Left kidney (tissue), 8 donors: ENCODE measurements at places on chromosomes 16 and 17.

- no peak for DNase-seq
Measured at GRCh38 chr16:83443972-83444371, 363.8 kb upstream of the HSBP1 start.

GRCh38 chr17:75645889-75646637, 12.8 kb downstream of the SMIM5 start:
- DNase-seq, result peak; percentile 70

DNA sequence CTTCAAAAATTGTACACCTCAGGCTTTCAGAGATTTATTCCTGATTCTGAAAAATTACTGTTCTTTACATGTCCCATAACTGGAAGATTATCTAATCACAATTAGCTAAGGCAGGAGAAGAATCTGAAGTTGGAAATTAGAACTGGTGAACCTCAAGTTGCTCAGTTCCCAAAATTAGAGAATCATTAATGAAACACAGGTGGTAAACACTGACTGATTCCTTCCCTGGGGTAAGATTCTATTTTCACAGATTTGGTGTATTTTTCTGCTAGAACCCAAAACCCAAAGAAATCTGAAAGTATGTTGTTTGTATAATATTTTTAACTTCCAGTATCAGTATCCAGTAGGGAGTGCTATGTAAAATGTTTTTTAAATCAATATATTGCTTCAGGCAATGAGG, 25.7 kb downstream of the PHKB start:
- DNase-seq, result no peak

DNA sequence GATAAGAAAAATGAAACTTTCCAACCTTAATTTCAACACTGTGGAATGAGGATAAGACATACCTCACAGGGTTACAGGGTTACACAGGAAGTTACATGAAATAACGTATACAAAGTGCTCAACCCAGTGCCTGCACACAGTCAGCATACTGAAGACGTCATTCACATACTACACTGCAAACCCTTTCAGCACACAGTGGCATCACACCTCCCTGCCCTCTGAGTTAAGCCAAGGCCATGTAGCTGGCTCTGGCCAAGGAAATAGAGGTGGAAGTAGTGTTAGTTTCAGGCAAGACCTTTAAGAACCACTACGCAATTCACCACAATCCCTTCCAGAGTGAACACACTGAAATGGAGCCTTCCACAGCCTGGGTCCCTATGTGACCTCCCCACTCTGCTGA, 46.6 kb upstream of the GSG1L start:
- DNase-seq, result no peak

DNA sequence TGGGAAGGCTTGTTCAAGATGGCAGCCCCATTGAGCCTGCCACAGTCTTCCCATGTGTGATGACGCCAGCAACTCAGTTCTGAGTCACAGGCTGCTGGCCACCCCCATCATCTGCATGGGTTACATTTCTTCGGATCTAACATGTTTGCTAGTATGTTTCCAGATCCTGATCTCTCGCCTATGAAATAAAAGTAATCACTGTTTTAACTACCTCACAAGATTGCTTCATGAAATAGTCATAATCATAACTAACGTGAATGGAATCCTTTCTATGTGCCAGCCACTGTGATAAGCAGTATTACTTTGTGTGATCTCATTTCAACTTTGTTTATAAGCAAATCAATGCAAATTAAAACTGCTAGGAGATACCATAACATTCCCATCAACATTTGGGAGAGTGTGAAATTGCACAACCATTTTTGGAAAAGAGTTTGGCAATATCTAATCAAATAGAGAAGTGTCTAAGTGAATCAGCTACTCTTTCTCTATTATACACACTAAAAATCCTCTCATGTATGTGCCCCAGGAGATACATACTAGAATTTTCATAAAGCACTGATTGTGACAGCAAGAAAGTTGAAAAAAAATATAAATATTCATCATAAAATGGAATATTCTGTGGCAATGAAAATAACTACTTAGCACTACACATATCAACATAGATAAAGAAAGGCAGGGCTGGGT, 300.2 kb upstream of the IRX5 start:
- DNase-seq, result no peak

DNA sequence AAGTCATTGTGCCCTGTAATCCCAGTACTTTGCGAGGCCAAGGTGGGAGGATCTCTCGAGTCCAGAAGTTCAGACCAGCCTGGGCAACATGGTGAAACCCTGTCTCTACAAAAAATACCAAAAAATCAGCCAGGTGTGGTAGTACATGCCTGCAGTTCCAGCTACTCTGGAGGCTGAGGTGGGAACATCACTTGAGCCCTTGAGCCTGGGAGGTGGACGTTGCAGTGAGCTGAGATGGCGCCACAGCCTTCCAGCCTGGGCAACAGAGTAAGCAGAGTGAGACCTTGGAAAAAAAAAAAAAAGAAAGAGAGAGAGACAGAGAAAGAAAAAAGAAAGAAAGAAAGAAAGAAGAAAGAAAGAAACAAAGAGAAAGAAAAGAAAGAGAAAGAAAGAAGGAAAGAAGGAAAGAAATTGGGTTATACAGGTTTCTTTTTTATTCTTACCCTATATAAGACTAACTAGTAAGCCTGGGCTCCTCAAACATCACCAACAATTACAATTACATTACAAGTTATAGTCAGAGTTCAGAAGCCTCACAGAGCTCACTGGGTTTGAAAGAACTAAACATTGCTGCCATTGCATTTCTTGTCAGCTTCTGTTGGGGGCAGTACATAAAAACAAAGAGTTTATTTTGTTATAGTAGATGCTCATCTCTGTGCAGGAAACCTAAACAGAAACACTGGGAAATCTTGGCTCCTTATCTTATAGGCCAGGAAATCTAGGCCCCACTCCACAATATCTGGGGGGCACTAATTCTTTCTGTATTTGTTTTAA, 6.7 kb upstream of the ABCA9 start:
- DNase-seq, result no peak
